ENCODE measurements at places on chromosomes 16 and 17. TPM values are rescaled to one million over a fixed set of nuclear protein-coding genes. Genes with fewer than 3 reads are reported as not detected.

Gene PRSS8
- not detected for total RNA-seq

Gene AANAT
- not detected for total RNA-seq

Gene KRT25
- not detected for total RNA-seq

- DNase-seq, result no peak
Measured at GRCh38 chr17:74803388-74803930, 27.3 kb upstream of the NAT9 start.

DNA sequence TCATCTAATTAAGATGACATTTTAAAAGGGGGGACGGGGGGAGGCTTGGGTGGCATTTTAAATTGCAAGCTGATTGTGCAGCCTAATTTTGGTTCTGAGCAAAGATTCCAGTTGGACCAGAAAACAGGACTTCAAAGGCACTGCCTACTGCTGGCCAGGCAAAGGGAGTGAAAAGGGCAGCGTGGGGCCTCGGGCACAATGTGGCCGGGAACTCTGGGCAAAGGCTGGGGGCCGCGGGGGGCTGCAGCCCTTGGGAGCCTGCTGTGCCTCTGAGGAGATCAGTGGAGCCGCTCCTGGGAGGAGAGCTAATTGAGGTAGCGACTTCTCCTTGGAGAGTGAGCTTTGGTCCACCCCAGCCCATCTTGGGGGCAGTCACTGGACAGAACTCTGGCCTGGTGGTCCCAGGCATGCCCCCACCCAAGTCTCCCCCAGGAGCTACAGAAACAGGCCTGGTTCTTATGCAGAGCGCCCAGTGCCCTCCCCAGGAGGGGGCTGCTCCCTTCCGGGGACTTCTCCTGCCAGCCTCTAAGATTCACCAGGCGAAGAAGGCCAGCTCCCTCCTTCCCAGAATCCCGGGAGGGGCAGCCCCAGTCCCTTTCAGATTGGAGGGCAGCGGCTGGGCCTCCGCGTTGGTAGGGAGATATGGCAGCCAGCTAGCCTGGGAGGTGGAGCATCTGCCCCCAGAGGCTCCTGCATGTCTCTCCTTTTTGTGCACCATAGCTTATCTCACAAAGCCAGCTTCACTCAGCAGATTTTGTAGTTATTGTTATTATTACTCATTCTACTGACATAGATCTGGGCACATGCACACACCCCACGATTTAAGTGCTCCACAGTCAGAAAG, 115.6 kb downstream of the GNAO1 start:
- DNase-seq, result no peak

GRCh38 chr17:68048996-68049395, 13.5 kb downstream of the KPNA2 start:
- DNase-seq, result no peak

DNA sequence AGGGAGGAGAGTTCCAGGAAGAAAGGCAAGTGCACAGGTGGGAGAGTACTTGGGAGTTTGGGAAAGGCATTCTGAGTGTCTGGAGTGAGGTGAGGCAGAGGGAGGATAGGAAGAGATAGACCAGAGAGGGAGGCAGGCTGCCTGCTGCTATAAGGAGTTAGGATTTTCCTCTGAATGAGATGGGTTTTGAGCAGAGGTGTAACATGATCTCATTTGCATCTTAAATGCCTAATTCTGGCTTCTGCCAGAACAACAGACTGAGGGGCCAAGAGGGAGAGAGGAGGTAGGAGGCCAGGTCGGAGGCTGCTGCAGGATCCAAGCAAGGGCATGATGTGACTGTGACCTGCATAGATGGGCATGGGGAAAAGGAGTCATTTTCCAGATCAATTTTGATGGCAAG, 31.5 kb upstream of the IRX6 start:
- DNase-seq, result no peak

- no peak for DNase-seq
Measured at GRCh38 chr16:66001432-66001831, 365.1 kb upstream of the CDH5 start.

- no peak for DNase-seq
Measured at GRCh38 chr17:63838631-63839171, 3.8 kb downstream of the SMARCD2 start.

- DNase-seq, result no peak
Measured at GRCh38 chr16:84207879-84208278, 16.9 kb downstream of the ADAD2 start.

DNA sequence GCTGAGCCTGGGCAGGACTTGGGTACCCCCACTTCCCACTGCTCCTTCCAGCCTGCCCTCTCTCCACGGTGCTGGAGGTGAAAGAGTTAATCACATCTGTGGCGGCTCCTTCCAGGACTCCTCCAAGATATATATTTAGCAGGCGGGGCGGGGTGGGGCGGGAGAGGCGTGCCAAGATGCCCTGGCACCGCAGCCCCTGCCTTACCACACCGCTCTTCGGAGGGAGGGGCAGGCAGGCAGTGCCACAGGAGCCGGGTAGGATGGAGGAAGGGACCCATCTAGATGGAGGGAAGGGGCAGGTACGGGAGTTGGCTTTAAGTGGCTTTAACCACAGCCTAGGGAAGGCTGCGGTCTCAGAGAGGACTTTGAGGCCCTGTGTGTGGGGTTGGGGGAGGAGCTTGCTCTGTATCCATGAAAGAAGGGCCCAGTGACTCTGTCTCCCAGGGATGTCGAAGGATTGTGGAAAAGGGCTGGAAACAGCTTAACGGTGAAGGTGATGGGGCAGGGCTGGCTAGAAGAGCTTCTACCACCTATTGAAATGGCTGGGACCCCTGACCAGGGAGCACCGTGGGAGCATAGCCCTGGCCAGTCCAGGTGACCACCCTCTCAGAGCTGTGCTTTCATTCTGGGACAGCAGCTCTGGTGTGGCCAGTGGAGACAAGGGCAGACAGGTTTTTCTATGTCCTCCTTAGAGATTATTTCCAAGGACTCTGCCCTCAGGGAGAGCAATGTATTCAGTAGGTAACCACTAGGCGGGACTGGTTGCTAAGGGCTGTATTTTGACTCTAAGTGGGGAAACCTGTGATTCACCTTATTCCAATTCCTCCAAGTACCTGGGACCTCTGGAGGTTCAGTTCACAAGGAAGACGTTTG, 13.0 kb downstream of the GPR142 start:
- DNase-seq, result no peak

- DNase-seq, result no peak
Measured at GRCh38 chr16:35750701-35751104, 2291.3 kb downstream of the TP53TG3F start.

DNA sequence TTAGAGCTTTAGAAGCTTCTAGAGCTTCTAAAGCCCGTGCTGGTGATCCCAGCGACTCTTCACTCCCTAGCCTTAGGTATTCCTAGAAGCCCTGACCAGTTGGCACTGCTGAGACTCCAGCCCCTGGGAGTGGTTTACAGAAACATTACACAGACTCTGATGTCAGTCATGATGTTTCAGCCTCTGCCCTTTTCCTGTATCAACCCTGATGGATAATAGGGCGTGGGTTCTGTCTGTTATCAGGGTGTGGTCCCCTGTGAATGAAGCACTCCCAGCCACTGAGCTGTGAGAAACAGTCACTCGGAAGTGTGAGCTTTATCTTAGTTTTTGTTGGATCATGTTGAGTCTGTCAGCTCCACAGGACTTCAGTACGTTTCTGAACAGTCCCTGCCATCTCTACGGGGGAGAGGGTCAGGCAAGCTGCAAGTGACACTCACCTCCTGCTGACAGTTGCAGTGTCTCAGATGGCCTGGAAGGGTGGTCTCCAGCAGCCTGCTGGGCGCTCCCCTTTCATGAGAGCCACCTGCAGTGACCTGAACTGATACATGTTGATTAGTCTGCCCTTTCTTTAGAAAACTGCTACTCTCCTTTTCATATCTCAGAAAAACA, 12.8 kb downstream of the GOSR2 start:
- no peak for DNase-seq

DNA sequence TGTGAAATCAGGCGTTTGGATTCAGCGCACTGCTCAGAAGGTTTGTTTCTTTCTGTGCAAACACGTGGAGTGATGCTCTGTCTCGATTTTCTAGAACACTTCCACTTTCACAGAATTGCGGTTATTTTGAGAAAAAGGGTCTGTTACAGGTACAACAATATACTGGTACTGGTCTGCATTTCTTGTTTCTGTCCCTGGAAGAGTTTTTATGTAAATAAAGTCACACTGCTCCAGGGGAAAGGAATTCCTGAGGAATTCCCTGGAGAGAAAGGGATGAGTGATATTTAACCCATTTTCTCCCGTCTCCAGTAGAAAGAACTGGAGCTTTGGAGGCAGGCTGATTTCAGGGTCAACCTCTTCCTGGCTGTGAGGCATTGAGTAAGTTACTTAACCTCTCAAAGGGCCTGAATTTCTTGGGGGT, 16.2 kb upstream of the RMI2 start:
- DNase-seq, result no peak

DNA sequence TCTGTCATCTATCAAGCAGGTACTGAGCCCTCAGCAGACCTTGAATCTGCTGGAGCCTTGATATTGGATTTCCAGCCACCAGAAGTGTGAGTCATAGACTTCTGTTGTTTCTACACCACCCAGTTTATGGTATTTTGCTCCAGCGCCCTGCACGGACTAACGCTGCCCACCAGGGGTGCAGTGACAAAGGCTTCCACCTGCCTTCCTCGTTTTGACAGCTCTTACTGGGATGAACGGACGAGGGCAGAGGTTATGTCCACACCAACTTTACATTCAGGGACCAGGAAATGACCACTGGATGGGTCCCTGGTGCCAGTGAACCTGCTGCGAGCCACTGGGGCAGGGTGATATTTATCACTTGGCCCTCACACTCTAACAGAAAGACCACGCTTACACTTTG, 66.6 kb upstream of the CBX4 start:
- no peak for DNase-seq

GRCh38 chr17:58965221-58965620, 141.5 kb downstream of the TRIM37 start:
- DNase-seq, result no peak

- no peak for DNase-seq
Measured at GRCh38 chr17:7478276-7479212, 887 bp downstream of the ZBTB4 start.

DNA sequence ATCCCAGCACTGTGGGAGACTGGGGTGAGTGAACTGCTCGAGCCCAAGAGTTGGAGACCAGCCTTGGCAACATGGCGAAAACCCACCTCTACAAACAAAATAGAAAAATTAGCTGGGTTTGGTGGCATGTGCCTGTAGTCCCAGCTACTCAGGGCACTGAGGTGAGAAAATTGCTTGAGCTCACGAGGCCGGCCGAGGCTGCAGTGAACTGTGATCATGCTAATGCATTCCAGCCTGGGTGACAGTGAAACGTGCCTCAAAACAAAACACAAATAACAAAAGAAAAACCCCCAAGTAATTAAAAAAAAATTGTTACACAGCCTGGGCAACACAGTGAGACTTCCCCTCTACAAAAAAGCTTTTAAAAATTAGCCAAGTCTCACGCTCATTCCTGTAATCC, 5.0 kb downstream of the CCDC47 start:
- DNase-seq, result no peak

DNA sequence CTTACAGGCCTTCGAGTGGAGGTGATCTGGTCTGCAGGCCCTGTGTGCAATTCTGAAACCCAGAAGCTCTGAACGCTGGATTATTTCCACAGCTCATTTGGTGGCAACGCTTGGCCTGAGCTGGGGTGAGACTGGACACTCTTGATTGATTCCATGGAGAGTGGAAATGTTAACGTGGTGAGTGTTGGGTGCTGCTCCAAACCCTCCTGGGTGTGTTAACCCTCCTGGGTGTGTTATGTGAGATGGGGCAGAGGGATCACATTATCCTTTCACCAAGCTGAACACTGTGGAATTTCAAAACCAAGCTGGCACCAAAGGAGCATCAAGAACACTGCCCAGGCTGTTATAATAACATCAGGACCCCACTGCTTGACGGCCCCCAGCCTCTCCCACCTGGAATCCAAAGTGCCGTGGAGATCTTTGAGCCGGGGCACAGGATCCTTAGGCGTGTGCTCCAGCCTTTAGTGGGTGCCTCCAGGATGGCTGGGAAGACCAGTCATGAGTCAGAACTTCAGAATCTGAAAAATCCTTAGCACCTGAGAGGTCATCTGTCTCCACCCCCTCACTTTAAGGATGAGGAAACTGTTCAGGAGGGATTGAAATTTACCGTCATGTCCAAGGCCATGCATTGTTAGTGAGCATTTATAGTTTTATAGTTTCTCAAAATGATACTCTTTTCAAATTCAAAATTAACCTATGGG, 75.0 kb downstream of the RPTOR start:
- DNase-seq, result no peak

- no peak for DNase-seq
Measured at GRCh38 chr17:56661906-56662305, 68.4 kb downstream of the NOG start.

DNA sequence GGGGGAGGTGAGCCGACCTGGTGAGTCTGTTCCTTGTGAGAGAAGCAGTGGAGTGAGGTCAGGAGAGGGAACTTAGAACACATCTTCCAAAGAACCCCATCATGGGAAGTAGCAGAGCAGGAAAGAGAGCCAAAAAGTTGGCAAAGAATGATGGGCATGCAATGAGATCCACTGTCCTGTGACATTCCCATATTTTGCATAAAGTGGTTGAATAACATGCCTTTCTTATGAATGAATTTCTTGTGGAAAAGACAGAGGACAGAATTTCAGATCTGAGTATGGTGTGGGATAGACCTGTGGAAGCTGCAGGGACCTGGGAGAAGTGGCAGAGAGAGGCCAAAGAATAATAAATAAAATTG, 41.3 kb downstream of the TMEM100 start:
- no peak for DNase-seq

DNA sequence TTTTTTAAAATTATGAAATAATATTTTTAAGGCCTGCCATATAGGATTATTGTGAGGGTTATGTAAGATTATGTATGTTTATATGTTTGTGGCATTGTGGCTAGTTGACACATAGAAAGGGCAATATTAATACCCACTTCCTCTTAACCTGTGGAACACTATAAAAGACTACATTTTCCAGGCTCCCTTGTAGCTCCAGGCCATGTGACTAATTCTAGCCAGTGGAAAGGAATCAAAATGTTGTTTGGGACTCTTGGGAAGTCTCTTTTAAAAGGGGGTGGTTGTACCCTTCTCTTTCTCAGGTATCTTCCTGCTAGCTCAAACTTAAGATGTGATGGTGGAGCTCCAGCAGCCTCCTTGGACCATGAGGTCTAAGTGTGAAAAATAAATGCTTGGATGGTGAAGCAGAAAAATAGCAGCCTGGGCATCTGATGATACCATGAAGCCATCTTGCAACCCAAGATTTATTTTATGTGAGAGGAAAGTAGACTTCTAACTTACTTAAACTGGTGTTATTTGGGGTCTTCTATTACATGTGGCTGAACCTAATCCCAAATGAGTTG, 39.2 kb downstream of the TEKT5 start:
- no peak for DNase-seq

- no peak for DNase-seq
Measured at GRCh38 chr16:67284699-67285646, 5.6 kb downstream of the PLEKHG4 start.

GRCh38 chr17:18138065-18138749, 29.7 kb downstream of the MYO15A start:
- DNase-seq, result no peak

DNA sequence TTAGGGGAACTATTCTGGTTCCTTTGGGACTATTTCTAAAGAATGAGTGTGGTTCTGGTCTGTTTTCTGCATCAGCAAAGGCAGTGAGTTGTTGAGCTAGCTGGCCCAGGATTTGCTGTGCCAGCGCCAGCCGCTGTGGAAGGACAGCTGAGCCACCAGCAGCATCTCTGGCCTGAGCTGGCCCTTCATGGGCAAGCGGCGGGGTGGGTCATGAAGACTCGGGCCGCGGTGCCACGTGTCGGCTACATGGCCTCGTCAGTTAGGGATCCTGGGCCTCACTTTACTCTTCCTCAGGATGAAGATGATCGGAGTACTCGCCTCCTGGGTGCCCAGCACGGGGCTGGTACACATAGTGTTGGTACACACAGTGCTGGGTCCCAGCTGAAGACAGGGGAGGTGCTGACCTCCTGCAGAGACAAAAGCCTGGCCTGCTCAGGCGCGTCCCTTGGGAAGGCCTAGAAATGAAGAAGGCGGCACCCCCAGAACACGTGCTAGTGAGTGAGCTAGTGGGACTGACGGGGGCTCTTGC, 17.9 kb upstream of the FAAP100 start:
- DNase-seq, result no peak

Data from pulmonary artery endothelial cell (primary cell).